ENCODE measurements at places on chromosomes 16 and 17.
A peak's percentile ranks its signal among the peaks of the same experiment; 100 is the strongest.

DNA sequence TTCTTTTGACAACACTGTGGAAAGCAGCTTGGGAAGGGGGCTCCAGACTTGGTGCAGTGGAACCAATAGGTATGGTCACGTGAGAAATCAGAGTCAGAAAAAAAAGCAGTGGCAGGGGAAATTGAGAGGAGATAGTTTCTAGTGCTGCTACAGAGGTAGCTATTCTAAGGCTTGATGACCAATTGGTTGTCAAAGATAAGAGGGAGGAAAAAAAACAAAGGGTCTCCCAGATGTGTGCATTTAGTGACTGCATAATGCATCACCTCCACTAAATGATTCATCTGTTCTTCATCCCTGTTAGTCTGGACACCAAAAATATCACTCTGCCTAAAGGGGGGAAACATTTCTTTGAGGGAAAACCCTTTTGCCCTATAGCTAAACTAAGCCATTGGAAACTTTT is 56.5 kb downstream of the PIGL start:
- DNase-seq, result no peak

DNA sequence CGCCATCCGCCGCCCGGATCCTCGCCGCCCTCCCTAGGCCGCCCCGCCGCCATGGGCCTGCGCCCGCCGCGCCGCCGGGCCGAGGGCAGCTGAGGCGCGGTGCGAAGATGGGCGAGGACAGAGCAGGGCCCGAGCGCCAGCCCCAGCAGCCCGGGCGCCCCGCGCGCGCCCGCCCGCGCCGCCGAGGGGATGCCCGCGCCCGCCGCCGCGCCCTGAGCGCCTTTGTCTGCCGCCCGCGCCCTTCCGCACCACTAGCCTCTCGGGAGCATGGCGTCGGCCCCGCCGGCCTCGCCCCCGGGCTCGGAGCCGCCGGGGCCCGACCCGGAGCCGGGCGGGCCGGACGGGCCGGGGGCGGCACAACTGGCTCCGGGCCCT is 278 bp downstream of the RAB11FIP3 start:
- no peak for DNase-seq

GRCh38 chr17:79654350-79654959 is 43.6 kb upstream of the RBFOX3 start:
- DNase-seq, result no peak

DNA sequence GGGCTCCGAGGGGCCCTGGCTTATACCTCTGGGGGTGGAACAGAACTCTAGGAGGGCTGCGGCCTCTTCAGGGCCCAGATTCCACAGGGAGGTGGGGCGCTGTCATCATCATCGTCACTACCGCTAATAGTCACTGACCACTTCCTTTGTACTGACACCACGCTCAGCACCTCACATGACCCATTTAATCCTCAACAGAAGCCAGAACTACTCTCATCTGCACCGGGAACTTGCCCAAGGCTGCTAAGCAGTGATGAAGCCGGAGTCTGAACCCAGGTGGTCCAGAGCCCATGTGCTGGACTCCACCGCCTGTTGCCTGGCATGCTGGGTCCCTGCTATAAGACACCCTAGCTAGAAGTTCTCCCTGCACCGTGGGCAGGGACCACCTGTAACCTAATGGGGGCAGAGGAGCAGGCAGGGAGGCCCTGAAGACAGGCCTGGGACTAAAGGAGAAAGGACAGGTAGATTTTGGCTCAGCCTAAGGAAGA is 12.0 kb downstream of the UNC13D start:
- DNase-seq, result peak; percentile 36

DNA sequence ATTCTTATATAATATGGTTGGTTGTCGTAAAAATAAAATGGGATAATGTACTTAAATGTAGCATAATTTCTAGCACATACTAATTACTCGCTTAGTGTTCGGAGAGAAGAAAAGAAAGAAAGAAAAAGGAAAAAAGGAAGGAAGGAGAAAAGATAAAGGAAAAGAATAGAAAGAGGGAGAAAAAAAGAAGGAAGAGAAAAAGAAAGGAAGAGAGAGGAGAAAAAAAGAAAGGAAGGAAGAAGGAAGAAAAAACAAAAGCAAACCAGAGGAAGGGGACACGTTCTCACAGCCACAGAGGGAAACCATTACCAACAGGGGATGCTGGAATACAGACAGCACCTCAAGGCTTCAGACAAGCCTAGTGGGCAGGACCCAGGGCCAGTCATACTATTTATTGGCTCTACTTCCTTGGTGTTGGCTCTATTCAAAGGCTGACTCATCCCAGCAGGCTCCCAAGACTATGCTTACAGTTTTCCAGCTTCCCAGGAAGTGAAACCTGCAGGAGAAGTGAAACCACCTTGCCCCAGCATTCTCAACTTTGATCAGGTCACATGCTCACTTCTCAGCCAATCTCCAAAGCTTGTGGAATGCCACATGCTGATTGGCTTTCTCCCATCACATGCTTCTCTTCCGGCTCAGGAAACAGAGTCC is 273.5 kb upstream of the IRX5 start:
- no peak for DNase-seq

DNA sequence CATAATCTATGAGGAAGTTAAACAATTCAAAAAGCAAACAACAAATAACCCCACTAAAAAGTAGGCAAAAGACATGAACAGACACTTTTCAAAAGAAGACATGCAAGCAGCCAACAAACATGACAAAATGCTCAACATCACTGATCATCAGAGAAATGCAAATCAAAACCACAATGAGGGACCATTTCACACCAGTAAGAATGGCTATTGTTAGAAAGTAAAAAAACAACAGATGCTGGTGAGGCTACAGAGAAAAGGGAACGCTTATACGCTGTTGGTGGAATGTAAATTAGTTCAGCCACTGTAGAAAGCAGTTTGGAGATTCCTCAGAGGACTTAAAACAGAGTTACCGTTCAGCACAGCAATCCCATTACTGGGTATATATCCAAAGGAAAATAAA is 24.4 kb downstream of the TNFRSF13B start:
- no peak for DNase-seq

- no peak for DNase-seq
Measured at GRCh38 chr16:74466872-74467271, 45.6 kb upstream of the CLEC18B start.

GRCh38 chr17:28612936-28613872 is 781 bp downstream of the RSKR start:
- DNase-seq, result no peak

DNA sequence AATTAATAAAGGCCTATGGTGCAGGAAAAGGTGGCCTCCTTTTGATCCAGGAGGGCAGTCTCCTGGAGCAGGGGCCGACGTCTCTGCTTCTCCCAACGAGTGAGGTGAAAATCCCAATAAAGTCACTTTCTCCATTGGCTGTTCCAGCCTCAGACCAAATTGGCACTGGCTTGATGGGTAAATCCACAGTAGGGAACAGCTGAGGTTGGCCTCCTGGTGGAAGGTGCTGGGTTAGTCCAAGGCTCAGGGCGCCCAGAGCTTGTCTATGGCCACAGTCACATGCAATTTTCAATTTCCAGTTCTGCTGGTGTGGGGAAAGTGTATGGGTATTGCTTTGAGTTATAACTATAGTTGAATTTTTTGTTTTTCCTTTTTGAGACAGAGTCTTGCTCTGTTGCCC is 79.0 kb downstream of the NETO2 start:
- no peak for DNase-seq

DNA sequence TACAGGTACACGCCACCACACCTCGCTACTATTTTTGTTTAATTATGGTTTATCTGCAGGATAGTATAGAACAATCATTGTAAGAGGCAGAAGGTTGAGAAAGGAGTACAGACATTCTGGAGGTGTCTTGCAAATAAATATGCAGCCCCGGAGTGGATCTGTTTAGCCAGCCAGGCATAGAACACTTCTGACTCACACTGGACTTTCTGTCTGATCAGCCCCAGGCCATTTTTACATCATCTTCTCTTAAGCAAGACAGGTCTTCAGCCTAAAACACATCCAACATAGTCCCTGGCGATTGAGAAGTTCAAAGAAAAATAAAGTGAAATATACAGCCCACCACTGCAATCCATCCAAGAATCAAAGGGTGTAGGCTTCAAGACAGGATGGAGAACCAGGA is 81.4 kb downstream of the XYLT1 start:
- no peak for DNase-seq

GRCh38 chr17:39736319-39737165 is 1.2 kb upstream of the GRB7 start:
- no peak for DNase-seq
